ENCODE measurements at places on chromosomes 3 and 15.

- no peak for DNase-seq
Measured at GRCh38 chr3:156407617-156408225, 147.2 kb downstream of the SSR3 start.

- peak; percentile 83 for DNase-seq
Measured at GRCh38 chr3:50675179-50676030, 678 bp downstream of the DOCK3 start.

GRCh38 chr3:44554626-44555592, at the start of gene ZKSCAN7:
Gene ZKSCAN7, plus strand, starts transcription at chr3:44555193. Its CDS starts 1,855 bp downstream, at chr3:44557048.
- DNase-seq: peak; percentile 80

DNA sequence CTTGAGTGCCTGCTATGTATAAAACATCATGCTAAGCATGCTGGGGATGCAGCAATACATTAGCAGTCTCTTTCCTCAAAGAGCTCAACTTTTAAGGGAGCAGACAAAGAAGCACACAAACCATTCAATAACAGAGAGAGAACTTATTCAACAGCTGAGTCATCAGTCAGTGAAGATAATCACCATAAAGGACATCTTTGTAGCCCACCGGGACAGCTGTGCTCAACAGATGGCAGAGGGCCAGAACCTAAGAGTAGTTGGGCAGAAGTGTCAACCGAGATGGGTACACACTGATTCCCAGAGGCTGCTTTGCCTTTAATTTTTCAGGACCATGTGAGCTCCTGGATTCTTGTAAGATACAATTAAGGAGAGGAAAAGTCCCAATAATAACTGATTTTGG, 4.2 kb upstream of the RAB8B start:
- no peak for DNase-seq

DNA sequence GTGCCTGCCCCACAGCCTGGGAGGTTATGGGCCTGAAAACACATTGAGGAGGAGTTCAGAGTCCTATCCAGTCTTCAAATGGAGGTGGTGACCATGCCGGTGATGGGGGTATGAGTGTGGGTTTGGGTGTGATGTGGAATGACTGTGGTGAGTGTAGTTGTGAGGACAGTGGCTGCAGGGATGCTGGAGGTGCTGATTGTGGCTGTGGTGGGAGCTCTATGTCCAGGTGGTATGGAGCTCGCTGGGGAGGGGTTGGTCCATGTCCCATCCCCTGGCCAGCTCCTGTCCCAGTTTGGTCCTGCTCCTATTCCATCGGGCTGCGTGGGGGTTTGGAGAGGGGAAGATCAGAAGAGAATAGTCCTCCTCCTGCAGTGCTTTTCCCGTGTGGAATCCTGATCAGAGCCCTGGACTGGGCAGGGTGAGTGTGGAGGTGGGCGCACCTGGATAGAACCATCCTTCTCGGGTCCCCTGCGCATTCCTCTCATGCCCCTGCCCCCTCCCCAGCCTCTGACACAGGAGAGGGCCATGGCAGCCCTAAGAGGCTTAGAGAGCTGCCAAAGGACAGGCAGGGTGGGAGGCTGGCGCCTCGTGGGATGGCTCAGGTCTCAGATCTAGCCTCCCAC, 23.0 kb upstream of the GOLGA6C start:
- peak; percentile 64 for DNase-seq

DNA sequence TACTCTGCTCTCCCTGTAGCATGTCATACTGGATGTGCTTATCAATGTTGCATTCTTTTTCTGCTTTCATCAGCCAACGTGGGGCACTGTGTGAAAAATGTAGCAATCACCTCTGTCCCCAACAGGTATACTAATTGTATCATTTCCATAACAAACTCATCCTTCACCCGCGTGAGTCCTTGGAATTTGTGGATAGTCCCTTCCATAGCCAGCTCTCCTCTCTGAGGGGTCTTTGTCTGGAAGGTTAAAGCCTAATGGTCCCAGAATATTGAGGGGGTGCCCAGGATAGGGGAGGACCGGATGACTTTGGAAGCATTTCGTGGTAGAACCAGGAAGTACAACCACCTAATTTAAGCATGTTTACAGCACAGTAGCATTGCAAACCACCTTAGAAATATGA, 124.6 kb downstream of the FOXB1 start:
- DNase-seq: no peak

DNA sequence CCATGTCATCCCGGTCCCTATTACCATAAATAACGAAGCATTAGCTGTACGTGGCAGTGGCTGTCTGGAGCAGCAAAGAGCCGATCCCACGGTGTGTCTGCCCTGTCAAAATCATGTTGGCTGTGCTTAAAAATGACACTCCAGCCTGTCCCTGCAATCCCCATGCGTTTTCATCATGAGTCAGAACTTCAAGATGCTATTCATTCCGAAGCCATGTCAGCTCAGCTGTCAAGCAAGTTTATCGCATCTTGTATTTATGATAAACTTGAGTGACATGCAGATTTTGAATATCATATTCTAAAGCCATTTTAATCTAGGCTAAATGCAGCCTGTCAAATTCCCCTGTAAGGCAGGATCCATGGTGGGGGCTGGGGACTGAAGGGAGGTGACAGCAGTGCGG, 152.4 kb downstream of the TJP1 start:
- no peak for DNase-seq

DNA sequence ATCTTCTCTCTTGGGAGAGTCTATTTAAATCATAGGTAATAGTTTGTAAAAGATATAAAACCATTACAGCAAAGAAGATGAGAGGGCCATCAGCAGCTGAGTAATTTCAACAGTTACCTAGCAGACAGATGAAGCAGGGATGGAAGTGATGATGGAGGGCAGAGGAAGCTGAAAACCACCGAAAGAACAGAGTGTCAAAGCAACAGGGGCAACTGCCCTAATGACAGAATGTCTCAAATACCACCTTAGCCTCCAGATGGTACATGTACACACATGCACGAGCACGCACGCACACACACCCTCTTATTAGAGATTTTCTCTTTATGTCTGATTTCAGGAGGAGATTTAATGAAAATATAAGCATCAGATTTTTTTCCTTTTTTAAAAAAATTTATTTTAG, 64.5 kb downstream of the NEDD4 start:
- DNase-seq: no peak
